ENCODE measurements at places on chromosomes 16 and 17.
A peak's percentile ranks its signal among the peaks of the same experiment; 100 is the strongest.

DNA sequence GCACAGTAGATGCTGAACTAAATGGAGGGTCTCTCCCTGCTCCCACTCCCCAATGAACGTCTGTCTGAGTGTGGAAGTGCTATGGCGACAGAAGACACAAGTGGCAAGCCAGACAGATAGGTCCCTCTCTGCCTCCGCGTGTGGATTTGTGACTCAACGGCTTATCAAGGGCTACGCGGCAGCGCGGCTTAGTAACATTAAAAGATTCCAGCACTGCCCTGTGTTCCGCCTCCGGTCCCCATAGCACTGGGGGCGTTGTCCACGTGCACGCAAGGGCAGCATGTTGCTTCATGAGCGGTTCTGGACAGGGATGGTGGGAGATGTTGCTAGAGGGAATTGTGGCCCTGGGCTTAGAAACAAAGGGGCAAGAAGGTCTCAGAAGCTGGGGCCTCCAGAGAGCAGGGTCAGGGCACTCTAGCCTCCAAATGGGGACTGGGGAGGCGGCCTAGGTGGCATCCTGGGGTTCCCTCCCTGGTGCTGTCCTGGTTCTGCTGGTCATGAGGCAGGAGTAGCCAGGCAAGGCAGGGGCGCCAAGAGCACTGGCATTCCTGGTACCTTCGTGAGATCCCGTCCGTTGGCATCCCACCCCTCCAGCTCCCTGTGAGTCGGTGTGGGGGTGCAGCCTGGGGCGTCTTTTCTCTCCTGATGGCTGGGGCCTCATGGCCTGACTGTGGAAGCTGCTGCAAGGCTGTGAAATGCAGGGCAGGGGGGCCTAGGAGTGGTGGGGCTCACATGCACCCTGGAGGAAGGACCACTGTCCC, 9.1 kb downstream of the CRHR1 start:
- no peak for DNase-seq

- DNase-seq: no peak
Measured at GRCh38 chr17:78281249-78281845, 49.9 kb downstream of the TMEM235 start.

GRCh38 chr17:72336026-72336803, 215.4 kb downstream of the SOX9 start:
- DNase-seq: no peak

- no peak for DNase-seq
Measured at GRCh38 chr17:47918006-47918405, 22.0 kb downstream of the SP2 start.

DNA sequence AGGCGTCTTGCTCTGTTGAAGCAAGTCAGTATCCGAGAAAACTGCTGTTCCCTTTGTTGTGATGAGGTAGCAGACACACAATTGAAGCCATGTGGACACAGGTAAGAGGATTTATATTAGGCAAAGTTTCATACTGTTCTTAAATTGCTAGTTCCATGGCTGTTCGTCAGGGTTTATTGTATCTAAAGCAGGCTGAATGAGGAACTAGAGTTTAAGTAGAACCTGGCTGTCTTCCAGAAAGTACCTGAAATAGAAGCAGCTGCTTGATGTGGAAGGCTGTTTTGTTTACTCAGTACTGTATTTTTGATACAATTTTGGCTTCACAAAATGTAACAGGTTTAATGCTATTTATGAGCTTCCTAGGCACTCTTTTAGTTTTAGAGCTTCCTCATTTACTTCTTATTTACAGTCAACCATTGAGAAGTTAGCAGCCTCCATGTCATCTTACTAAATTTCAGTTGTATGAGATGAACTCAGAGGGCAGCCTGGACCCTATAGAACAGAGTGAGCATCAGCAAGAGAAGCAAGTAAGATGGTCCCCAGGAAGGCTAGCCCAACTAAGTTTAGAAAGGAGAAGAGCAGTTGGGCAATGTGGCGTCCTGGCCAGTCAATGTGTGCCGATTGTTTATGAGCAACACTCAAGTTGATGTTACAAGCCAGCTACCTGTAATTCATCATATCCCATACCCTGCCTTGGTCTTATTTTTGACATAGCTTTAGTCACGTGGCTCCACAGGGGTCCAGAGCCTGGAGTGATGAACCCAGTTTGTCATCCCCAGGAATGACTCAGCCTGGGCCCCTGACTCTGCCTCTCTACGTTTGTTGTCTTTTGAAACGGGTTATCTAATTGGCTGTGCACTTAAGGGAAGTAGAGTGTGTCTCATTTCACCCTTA, 9.7 kb upstream of the ARL2BP start:
- DNase-seq: peak; percentile 84

DNA sequence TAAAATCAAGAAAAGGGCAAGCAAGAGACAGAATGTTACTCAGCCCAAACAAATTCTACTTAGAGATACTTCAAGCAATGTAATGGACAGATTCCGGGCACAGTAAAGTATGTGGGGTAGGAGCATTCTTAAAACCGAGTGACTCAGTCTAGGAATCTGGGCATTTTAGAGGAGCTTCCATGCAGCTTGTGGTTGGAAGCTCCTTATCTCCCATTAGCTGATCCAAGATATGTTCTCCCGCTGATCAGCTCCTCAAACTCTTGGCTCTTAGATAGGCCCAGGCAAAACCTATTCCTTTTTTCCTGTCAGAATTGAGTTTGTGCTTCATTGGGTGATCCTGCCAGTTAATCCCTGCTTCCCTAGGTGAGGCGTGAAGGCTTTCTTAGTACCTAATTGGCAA, 303.3 kb downstream of the CEP112 start:
- no peak for DNase-seq

DNA sequence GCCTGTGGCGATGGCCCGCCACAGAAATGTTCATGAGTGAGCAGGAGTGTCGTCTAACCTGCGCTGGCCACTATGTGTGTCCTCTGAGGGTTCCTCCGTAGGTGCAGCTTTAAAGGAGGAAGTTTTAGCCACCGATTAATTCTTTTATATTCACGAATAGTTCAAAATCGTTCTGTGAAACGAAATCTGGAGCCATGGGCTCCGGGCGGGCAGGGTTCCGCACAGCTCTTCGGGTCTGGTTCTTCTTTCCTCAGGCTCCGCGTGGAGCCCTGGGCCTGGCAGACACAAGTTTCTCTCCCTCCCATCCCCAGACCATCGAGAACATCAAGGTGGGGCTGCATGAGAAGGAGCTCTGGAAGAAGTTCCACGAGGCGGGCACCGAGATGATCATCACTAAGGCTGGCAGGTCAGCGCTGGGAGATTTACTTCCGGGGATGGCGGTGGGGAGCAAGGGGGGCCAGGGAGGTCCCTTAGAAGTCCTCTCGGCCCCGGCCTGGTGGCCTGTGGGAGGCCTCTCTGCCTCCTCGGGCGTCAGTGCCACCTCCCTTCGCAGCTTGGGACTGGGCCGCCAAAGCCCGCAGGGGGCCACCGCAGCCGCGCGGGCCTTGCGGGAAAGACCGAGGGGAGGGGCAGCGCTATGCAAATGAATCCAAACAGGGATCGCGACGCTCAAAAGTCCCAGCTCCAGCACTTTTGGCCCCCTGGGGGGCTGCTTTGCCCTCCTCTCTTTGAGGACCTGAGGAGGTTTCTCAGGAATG, 5.2 kb downstream of the TBX4 start:
- DNase-seq: no peak

DNA sequence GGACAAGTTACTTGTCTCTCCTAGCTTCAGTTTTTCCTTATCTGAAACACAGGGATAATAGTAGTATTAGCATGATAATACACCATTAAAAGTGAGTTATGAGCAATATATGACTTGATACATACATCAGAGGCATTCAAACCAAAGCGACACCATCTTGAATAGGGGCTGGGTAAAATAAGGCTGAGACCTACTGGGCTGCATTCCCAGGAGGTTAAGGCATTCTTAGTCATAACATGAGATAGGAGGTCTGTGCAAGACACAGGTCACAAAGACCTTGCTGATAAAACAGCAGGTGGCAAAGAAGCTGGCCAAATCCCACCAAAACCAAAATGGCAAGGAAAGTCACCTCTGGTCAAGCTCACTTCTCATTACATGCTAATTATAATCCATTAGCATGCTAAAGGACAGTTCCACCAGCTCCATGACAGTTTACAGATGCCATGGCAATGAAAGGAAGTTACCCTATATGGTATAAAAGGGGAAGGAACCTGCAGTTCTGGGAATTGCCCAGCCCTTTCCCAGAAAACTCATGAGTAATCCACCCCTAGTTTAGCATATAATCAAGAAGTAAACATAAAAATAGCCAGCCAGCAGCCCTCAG, 37.2 kb upstream of the HS3ST3A1 start:
- DNase-seq: no peak

DNA sequence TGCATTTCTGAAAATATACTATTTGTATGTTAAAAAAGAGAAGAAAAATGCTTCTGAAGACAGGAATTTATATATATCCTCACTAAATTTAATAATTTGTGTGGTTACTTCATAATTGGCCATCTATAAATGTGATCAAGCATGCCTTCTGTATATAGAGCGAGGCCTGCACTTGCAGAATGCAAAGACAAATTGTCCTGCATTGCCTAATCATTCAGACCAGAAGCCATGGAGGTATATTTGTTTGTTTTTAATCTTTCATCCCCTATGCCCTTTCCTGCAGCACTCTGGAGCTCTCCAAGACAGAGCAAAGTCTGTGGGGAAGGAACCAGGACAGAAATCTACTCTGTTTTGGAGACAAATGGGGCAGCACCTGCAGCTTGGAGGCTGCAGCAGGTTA, 23.8 kb upstream of the DDX52 start:
- DNase-seq: no peak

GRCh38 chr16:57538235-57538721, 1.9 kb upstream of the CCDC102A start:
- DNase-seq: no peak

- no peak for DNase-seq
Measured at GRCh38 chr16:64211331-64211730, 910.5 kb downstream of the CDH11 start.

DNA sequence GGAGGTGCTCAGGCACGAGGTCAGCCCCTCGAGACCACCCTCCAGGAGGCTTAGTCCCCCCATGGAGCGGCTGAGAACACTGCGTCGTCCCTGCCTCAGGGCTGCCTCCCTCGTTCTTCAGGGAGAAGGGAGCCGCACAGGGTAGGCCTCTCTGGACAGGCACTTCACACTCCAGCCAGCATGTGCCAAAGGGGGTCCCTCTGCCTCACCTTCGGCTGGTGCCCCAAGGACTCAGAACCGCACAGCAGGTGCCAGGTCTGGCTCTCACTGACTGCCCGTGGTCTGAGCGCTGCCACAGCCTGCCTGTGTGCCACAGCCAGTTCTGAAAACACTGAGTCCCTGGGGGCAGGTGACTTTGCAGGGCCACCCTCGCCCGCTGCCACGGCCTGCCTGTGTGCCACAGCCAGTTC, 7.1 kb downstream of the P2RX5 start:
- DNase-seq: no peak

- DNase-seq: no peak
Measured at GRCh38 chr17:68870976-68871375, 84.2 kb downstream of the ABCA8 start.

- DNase-seq: no peak
Measured at GRCh38 chr17:35315283-35315682, 58.1 kb downstream of the SLFN11 start.

DNA sequence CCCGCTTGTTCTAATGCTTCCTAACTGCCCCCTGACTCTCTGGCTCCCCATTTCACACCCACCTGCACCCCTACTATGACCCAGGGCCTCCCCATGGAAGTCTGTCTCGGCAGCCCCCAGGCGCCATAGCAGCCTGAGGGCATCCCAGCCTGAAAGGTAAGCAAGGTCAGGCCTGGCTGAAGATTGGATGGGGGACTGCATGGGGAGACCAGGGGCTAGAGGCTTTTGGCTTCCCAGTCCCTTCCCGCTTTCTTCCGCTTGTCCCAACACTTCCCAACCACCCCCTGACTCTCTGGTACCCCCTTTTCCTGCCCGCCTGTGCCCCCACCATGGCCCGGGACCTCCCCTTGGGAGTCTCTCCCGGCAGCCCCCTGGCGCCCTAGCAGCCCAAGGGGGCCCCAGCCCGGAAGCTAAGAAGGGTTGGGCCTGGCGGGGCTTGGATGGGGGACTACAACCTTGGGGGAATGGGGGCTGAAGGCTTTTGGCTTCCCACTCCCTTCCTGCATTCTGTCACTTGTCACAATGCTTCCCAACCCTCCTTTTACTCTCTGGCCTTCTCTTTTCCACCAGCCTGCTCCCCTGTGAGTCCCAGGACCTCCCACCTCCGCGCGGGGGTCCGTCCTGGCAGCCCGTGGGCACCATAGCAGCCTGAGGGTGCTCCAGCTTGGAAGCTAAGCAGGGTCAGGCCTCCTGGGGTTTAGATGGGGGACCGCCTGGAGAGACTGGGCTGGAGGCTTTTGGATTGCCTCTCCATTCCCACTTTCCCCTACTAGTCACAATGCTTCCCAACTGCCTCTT, 2288.4 kb downstream of the TP53TG3F start:
- DNase-seq: no peak

- DNase-seq: peak; percentile 86
Measured at GRCh38 chr17:38751808-38752307, 683 bp upstream of the PSMB3 start.

DNA sequence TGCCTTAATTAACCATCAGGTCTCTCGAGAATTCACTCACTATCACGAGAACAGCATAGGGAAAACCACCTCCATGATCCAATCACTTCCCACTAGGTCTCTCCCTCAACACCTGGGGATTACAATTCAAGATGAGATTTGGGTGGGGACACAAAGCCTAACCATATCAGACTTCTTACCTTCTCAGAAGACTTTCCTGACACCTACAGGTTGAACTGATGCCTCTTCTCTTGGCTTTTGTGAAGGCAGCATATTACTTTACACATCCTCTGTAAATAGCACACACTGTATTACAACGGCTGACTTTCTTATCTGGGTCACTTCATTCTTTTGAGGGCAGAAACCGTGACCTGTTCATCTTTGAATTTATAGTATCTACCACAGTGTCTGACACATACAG, 23.6 kb downstream of the BMERB1 start:
- DNase-seq: peak; percentile 19

DNA sequence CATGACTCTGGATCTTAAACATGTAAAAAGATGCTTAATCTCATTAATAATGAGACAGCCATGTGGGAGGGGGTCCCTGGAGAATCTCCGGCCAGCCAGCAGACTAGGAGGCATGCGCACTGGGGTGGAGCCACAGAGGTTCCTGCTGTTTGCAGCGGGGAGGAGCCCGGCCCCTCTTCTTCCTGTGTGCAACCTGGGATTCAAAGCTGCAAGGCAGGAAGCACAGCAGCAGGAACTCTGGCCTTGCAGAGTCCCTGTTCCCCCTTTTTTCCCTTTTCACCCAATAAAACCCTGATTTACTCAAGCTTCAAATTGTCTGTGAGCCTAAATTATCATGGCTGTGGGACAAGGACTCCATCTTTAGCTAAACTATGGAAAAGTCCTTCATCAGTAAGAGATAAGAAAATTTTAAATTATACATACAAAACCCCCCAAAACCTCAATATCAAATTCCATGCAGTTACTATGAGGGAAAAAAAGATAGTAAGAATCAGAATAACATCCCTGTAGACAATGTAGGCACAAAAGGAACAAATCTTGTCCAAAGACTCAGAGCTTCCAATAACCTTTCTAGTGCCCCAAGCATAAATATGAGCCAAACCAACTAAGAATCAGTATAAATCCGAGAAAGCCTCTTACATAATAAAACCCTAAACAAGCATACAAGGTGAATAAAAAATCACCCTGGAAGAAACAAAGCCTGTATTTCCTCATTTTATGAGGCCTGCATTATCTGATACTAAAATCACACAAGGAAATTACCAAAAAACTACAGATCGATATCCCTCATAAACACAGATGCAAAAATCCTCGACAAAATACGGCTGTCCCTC, 12.1 kb downstream of the CFDP1 start:
- peak; percentile 41 for DNase-seq

- peak; percentile 43 for DNase-seq
Measured at GRCh38 chr17:35726127-35726952, 5.1 kb upstream of the RASL10B start.

Measured in NAMALWA (cell line).